ENCODE measurements at places on chromosomes 1 and 21.

GRCh38 chr1:11473491-11474034 lies 5.4 kb upstream of the DISP3 start:
- DNase-seq, result peak; percentile 16

DNA sequence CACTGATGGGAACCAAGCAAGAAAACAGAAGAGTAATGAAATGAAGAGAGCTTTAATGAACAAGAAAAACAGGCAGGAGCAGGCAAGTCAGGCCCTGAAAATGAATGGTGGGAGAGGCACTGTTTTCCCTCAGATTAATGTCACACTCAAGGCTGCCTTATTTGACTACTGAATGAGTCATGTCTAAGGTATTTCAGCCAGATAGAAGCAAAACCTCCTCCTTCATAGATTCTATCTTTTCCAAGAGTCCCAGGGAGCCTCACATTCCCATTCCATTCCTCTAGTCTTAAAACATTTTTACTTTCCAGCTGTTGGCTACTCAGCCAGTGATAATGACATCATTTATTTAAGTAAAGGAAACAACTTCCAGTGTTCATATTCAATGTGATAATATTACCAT lies 228.4 kb upstream of the NRIP1 start:
- DNase-seq, result peak; percentile 96

- DNase-seq, result no peak
These were observed 299.6 kb downstream of the NPHP4 start for GRCh38 chr1:5692664-5693063.

DNA sequence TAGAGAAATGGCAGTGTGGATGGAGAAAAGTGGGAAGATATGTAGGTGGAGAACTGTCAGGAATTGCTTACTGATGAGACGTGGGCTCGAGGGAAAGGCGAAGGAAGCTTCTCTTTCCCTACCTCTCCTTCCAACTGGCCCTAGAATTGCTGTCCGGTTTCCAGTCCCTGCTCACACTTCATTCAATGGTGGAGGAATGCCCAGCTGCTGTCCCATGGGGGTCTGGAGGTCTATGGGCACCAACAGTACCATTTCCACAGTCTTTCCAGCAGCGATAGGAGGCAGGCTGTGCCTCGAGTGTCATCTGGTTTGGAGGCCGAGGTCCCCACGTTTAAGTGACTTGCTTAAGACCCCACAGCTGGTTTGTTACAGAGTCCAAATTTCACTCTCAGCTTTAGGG lies 31.5 kb upstream of the CD1D start:
- DNase-seq, result no peak

- peak; percentile 69 for DNase-seq
These were observed 45.2 kb downstream of the LDLRAD2 start for GRCh38 chr1:21857142-21857839.

DNA sequence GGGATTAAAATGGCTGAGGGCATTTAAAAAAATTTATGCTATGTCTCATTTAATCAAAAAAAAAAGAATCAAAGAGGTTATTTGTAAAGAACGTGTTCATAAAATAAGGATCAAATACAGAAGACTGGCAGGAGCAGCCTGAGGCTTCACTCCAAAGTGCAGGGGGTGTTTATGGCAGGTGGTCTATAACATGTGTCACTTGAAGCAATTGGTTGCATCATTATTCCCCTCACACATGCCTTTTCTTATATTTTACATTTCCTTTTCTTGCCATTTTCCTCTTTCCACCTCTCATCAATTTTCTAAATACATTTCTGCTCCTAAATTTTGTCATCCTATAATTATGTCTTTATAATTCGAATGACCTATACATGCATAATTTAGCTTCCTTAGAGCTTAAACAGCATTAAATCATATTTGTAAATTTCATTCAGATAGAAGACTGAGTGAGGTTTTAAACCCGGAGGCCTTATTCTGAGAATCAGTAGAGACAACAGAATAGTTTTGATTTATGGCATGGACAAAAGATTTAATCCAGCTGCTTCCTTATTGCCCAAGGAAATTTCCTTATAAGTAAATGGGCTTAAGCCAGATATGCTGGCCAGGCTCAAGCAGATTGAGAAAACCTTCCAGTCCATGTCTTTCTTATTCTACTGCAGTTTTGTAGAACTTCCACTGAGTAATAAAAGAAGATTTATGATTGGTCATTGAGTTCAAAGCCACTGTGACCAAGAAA lies 322.8 kb downstream of the TGFB2 start:
- DNase-seq, result no peak

GRCh38 chr1:11684070-11684469 lies 3.1 kb upstream of the MAD2L2 start:
- DNase-seq, result peak; percentile 44

Data from fibroblast of upper back skin (primary cell).